NCI-H524 (cell line): ENCODE measurements at places on chromosomes 4 and X.

- DNase-seq, result no peak
Measured at GRCh38 chr4:151887031-151887815, 126.4 kb upstream of the GATB start.

GRCh38 chr4:80568891-80569290 is 233.4 kb downstream of the CFAP299 start:
- DNase-seq, result no peak

- peak; percentile 70 for DNase-seq
Measured at GRCh38 chrX:68693481-68694434, 46.3 kb downstream of the STARD8 start.

- no peak for DNase-seq
Measured at GRCh38 chr4:122588453-122589238, 32.2 kb downstream of the IL21 start.

- DNase-seq, result peak; percentile 1
Measured at GRCh38 chr4:169070071-169070894, 60.2 kb upstream of the CBR4 start.

DNA sequence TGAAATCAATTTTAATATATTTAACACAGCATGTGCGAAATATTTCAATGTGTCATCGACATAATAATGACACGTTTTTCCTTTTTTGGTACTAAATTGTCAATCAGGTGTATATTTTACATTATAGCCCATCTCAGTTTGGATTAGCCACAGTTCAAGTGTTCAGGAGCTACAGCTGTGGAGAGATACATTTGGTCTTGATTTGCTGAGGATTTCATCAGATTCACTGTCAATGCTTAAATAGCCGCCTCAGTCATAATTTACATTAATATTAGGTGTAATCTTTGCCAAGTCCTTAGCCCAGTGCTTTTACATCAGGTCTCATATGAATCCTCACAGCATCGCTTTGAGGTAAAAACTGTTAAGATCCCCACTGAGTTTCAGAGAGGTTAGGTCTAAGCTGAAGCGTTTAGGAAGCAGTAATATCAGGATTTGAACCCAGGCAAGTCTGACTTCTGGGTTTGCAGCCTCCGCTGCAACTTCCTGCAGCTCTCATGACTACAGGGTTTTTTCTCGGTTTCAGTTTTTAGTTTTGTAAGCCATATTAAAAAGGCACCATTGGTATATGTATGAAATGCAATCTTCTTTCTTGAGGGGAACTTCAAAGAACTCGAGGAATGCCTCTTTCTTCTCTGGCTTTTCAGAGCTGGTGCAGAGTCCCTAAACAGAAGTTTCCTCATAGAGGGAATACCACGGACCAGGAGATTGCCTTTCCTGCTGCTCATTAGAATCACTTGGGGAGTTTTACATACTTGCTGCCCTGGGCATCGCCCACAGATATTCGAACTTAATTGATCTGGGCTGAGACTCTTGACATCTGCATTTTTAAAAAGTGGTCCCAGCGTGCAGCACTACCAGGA is 6.4 kb downstream of the MTM1 start:
- DNase-seq, result no peak

DNA sequence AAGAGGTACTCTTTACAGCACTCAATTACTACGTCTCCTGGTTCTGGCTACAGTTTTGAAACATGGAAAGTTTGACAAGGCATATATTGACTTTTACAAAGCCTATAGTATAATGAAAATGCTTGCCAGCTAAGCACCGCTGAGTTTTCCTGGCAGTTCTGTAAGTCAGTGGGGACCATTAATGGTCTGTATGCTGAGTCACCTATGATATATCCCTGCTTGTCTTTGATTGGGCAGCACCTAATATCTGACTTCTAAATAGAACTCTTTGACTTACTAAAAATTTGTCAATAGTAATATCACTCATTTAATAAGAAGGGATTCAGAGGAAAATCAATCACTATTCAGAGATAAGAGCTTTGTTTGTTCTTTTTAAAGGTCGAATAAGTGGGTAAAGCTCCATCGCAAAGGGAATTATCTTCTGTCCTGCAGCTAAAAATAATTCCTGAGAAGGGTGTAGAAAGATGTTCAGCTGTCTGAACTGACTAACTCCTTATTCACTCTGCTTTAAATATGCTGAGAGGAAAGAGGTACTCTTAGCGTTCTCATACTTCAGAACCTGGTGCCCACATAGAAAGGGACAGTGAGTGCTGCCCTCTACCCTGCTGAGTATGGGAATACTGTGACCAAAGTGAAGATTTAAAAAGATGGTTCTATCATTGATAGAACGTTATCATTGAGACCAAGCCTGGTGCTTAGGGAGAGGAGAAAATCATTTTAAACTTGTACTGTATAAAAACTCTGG is 959 bp downstream of the SMPX start:
- no peak for DNase-seq

DNA sequence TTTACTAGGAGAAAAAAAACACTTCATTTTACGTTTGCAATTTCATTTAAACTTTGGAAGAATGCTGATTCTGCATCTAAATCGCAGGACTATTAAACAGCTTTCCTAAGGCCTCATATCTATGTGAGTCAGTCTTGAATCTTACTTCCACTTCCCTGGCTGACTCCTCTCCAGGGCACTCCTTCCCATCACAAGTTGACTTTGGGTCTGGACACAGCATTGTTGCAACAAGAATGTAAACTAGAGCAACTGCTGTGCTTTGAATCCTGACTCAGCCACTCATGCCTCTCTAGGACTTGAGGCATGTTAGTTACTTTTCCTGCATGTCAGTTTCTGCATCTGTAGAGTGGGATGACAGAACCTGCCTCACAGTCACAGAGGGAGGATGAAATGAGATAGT is 413.8 kb downstream of the FAT4 start:
- no peak for DNase-seq

GRCh38 chr4:185541251-185541727 is 6.0 kb upstream of the PDLIM3 start:
- DNase-seq, result no peak

GRCh38 chr4:28232376-28232775 is 1371.7 kb downstream of the STIM2 start:
- DNase-seq, result no peak

DNA sequence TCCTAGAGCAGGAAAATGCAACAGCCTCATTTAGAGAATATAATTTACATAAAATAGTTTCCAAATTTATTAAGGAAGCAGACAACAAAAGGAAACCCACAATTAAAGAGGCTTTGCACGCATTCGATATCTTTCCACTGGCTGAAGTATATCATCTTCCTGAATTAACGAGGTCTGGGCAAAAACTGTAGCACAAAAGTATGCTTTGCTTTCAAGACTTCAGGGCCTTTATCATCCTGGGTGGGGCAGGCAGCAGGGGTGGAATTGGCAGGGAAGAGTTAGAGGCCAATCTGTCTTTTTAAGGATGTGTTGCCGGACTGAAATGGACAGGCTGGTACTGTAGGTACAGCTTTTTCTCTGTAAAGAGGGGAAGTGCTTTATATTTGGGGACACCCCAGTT is 17.0 kb upstream of the STX18 start:
- DNase-seq, result no peak

DNA sequence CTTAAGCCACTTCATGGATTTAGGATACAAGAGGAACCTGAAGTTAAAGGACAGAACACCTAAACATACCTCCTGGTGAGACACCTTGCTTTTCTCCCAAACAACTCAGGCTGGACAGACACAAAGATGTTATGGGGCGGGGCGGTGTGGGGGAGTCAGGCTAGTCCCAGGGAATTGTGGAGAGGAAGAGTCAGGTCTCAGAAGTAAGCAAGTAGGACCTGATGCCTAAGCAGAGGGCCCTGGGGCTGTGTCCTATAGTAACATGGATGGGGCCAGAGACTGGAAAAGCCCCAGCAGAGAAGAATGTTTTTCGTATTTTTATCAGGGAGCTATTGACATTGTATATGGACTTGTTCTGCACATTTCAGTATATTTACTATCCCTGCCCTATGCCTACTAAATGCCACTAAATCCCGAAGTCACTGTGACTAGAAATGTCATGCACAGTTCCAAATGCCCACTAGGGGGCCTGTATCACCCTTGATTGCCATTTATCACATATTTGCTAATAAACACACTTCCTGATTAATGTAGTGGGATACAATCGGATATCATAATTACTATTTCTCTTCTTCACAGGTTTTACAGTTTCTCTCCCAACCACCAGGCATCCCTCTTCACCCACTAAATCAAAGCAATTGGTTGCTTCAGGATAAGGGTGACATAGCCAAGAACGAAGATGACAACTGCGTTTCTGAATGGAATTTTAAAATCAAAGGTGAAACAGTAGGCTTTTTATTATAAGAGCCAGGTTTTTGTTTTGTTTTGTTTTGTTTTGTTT is 23.8 kb upstream of the ARHGAP10 start:
- no peak for DNase-seq

GRCh38 chrX:84186603-84187532 is 1.1 kb downstream of the RPS6KA6 start:
- peak; percentile 7 for DNase-seq

DNA sequence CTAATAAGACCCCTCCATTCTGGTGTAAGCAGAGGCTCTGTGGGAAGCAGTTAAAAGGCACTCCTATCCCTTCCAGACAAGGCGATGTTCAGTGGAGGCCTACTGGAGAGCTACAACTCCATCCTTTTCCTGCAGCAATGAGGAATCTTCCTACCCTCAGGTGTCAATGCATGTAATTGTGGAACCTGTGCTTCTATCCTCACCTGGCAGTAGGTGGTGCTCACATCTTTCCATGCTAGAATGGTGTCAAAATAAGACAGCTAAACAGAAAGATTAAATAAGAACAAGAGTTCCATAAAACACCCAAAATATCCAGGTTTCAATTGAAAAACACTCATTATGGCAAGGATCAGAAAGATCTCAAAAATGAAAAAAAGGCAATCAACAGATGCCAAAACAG is 224.6 kb downstream of the IL15 start:
- DNase-seq, result no peak
